GM12878 (cell line): ENCODE measurements at places on chromosomes 11 and 22. TPM values are rescaled to one million over a fixed set of nuclear protein-coding genes. Genes with fewer than 3 reads are reported as not detected.
A peak's percentile ranks its signal among the peaks of the same experiment; 100 is the strongest.

GRCh38 chr22:49703505-49703904 lies 124.2 kb downstream of the BRD1 start:
- no peak for DNase-seq
- no peaks in the 10 kb centered on the region for H3K4me1 ChIP-seq
- H3K27ac ChIP-seq: no peak overlapping the region
- H3K4me3 ChIP-seq: no peak overlapping the region
- no peaks in the 10 kb centered on the region for H3K36me3 ChIP-seq
- H3K27me3 ChIP-seq: no peaks in the 10 kb centered on the region; the same call in 1 of the 2 replicates

- H3K27ac ChIP-seq: no peak overlapping the region
- no peaks in the 10 kb centered on the region for H3K4me1 ChIP-seq
- H3K27me3 ChIP-seq: no peaks in the 10 kb centered on the region
- DNase-seq: no peak
Measured at GRCh38 chr11:71204748-71205664, 47.4 kb downstream of the SHANK2 start.

DGCR8 gene
- polyA plus RNA-seq: 12.4 and 12.9 TPM in 2 replicates

GRCh38 chr22:40030026-40030757 lies 35.4 kb downstream of the FAM83F start:
- DNase-seq: no peak
- H3K4me3 ChIP-seq: no peak overlapping the region
- H3K27me3 ChIP-seq: peaks cover 6% of the 10 kb centered on the region
- no peaks in the 10 kb centered on the region for H3K4me1 ChIP-seq
- H3K36me3 ChIP-seq: no peaks in the 10 kb centered on the region

DNA sequence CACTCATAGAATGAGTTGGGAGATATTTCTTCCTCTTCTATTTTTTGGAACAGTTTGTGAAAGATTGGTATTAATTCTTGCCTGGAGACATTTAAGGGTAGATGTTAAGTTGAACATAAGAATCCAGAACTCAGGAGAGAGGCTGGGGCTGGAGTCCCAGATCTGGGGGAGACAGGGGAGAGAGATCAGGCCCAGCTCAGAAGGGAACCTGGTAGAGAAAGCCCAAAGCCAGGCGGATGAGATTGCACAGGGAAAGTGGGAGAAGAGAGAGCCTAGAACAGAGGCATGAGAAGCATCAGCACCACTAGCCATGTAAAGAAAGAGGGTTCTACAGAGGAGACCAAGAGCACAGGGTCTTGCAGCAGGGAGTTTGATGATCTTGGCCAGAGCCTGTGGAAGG lies 13.0 kb upstream of the GNAZ start:
- no peak for DNase-seq
- peaks cover 13% of the 10 kb centered on the region for H3K4me1 ChIP-seq
- no peaks in the 10 kb centered on the region for H3K27me3 ChIP-seq
- H3K36me3 ChIP-seq: no peaks in the 10 kb centered on the region

VPS37C gene
- polyA plus RNA-seq: 8.2 and 8.7 TPM in 2 replicates

CALCA gene
- not detected in 2 replicates for polyA plus RNA-seq

SLC1A2 gene
- 0.32 and 0.84 TPM in 2 replicates for polyA plus RNA-seq

GRCh38 chr11:17613983-17614382 lies 66.9 kb downstream of the OTOG start:
- no peaks in the 10 kb centered on the region for H3K4me1 ChIP-seq
- H3K36me3 ChIP-seq: no peaks in the 10 kb centered on the region
- no peak overlapping the region for H3K27ac ChIP-seq
- H3K27me3 ChIP-seq: peaks cover 1% of the 10 kb centered on the region
- DNase-seq: no peak

ANGPTL5 gene
- polyA plus RNA-seq: not detected in 2 replicates

- peak within 1 kb of the TSS; percentile 93 for H3K4me3 ChIP-seq
- no peaks in the 10 kb centered on the region for H3K27me3 ChIP-seq
- H3K36me3 ChIP-seq: no peaks in the 10 kb centered on the region; the same call in 1 of the 2 replicates
- H3K27ac ChIP-seq: peak within 1 kb of the TSS; percentile 81
- peaks cover 16% of the 10 kb centered on the region for H3K4me1 ChIP-seq
Measured at GRCh38 chr22:30326706-30327362, at the start of gene TBC1D10A. Gene TBC1D10A (minus strand): TSS chr22:30326941. CDS start chr22:30326881, 60 bp downstream.

UBQLN3 gene
- not detected in 2 replicates for polyA plus RNA-seq

MS4A15 gene
- polyA plus RNA-seq: 0.84 TPM in 1 of 2 replicates, not detected in the other

GRCh38 chr11:69259096-69259495 lies 34.9 kb upstream of the MYEOV start:
- peaks cover 18% of the 10 kb centered on the region for H3K4me1 ChIP-seq
- no peaks in the 10 kb centered on the region for H3K27me3 ChIP-seq
- H3K4me3 ChIP-seq: no peak overlapping the region
- H3K27ac ChIP-seq: peak overlapping the region; percentile 0; the same call in 1 of the 2 replicates
- H3K36me3 ChIP-seq: no peaks in the 10 kb centered on the region

- no peak overlapping the region for H3K27ac ChIP-seq
- no peak for DNase-seq
- H3K4me1 ChIP-seq: 0 out of 2 replicates have a peak, but pooled peaks cover 4% of the 10 kb centered on the region
- H3K27me3 ChIP-seq: no peaks in the 10 kb centered on the region; the same call in 1 of the 2 replicates
- no peaks in the 10 kb centered on the region for H3K36me3 ChIP-seq
Measured at GRCh38 chr22:43476751-43477725, 65.2 kb downstream of the MPPED1 start.

PLEKHA7 gene
- polyA plus RNA-seq: 1.5 and 1.7 TPM in 2 replicates

POLR3H gene
- 58.7 and 58.9 TPM in 2 replicates for polyA plus RNA-seq

- no peaks in the 10 kb centered on the region for H3K36me3 ChIP-seq
- H3K27me3 ChIP-seq: no peaks in the 10 kb centered on the region
- no peak overlapping the region for H3K27ac ChIP-seq
- DNase-seq: peak; percentile 7
- no peaks in the 10 kb centered on the region for H3K4me1 ChIP-seq
- H3K4me3 ChIP-seq: no peak overlapping the region
Measured at GRCh38 chr11:47152953-47153950, 23.4 kb downstream of the ARFGAP2 start.

EED gene
- 95.1 and 108 TPM in 2 replicates for polyA plus RNA-seq

GRCh38 chr11:66692446-66692845 lies 14.8 kb upstream of the RBM4B start:
- no peaks in the 10 kb centered on the region for H3K4me1 ChIP-seq
- H3K27ac ChIP-seq: no peak overlapping the region
- H3K27me3 ChIP-seq: no peaks in the 10 kb centered on the region
- no peak overlapping the region for H3K4me3 ChIP-seq
- DNase-seq: no peak
- no peaks in the 10 kb centered on the region for H3K36me3 ChIP-seq

DNA sequence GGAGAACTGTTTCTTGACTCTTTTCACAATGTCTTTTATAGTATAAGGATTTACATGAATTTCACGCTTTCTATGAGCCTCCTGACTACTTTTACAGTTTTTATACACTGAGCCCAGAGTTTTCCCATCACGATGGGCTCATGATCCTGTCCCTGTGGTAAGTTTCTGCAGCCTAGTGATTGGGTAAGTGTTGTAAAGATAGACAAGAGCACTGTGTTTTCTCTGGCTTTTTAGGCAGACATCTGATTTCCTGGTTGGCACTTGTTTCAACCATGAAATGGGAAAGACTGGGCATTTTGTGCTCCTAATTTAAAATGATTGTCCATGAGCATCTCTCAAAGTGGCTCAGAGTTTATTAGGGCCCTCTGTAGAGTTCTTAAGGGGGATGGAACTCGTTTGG lies 299.0 kb downstream of the FAT3 start:
- no peaks in the 10 kb centered on the region for H3K27me3 ChIP-seq
- no peak overlapping the region for H3K4me3 ChIP-seq
- no peaks in the 10 kb centered on the region for H3K4me1 ChIP-seq
- no peak overlapping the region for H3K27ac ChIP-seq

GRCh38 chr11:94171693-94172440 lies 43.2 kb downstream of the PANX1 start:
- H3K36me3 ChIP-seq: no peaks in the 10 kb centered on the region
- H3K4me1 ChIP-seq: no peaks in the 10 kb centered on the region
- no peak overlapping the region for H3K27ac ChIP-seq
- no peaks in the 10 kb centered on the region for H3K27me3 ChIP-seq
- H3K4me3 ChIP-seq: no peak overlapping the region

DNA sequence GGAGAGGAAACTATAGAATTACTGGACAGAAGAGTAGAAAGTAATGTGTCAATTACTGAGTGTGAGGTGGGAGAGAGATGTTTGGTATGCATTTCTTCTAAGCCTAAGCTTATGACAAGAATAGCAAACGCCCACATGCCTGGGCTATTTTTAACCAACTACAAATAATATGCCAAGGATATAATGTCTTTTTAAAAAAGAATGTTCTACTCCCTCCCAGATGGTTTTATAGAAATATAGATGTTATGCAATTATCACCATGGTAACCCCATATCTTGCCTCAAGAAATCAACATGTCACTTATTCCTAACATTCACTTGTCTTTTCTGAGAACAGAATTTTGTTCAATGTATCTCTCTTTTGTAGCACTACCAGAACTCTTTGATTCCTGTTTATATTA lies 996.7 kb upstream of the CHORDC1 start:
- no peak for DNase-seq
- H3K27me3 ChIP-seq: no peaks in the 10 kb centered on the region
- no peak overlapping the region for H3K4me3 ChIP-seq
- H3K36me3 ChIP-seq: no peaks in the 10 kb centered on the region
- H3K4me1 ChIP-seq: no peaks in the 10 kb centered on the region
- no peak overlapping the region for H3K27ac ChIP-seq
